ENCODE measurements at places on chromosomes 2 and 18. TPM values are rescaled to one million over a fixed set of nuclear protein-coding genes. Genes with fewer than 3 reads are reported as not detected.

KLF7 gene
- 12.1 TPM for total RNA-seq

SERPINB11 gene
- total RNA-seq: not detected

ERFE gene
- total RNA-seq: not detected

GRCh38 chr18:77071711-77072292, 60.8 kb downstream of the MBP start:
- H3K27me3 ChIP-seq: no peaks in the 10 kb centered on the region
- peak; percentile 76 for DNase-seq
- no peaks in the 10 kb centered on the region for H3K36me3 ChIP-seq
- peaks cover 83% of the 10 kb centered on the region for H3K4me1 ChIP-seq
- peak overlapping the region; percentile 40 for H3K27ac ChIP-seq
- H3K4me3 ChIP-seq: peak overlapping the region; percentile 6

GRCh38 chr2:131005216-131005935, 87.9 kb downstream of the FAM168B start:
- no peaks in the 10 kb centered on the region for H3K36me3 ChIP-seq
- DNase-seq: no peak
- no peaks in the 10 kb centered on the region for H3K27me3 ChIP-seq
- no peak overlapping the region for H3K4me3 ChIP-seq
- peaks cover 7% of the 10 kb centered on the region for H3K4me1 ChIP-seq
- no peak overlapping the region for H3K27ac ChIP-seq

GRCh38 chr2:222380456-222380855, 43.9 kb upstream of the SGPP2 start:
- H3K27ac ChIP-seq: no peak overlapping the region
- H3K4me1 ChIP-seq: no peaks in the 10 kb centered on the region
- DNase-seq: no peak
- no peak overlapping the region for H3K4me3 ChIP-seq
- no peaks in the 10 kb centered on the region for H3K36me3 ChIP-seq
- H3K27me3 ChIP-seq: no peaks in the 10 kb centered on the region

DNA sequence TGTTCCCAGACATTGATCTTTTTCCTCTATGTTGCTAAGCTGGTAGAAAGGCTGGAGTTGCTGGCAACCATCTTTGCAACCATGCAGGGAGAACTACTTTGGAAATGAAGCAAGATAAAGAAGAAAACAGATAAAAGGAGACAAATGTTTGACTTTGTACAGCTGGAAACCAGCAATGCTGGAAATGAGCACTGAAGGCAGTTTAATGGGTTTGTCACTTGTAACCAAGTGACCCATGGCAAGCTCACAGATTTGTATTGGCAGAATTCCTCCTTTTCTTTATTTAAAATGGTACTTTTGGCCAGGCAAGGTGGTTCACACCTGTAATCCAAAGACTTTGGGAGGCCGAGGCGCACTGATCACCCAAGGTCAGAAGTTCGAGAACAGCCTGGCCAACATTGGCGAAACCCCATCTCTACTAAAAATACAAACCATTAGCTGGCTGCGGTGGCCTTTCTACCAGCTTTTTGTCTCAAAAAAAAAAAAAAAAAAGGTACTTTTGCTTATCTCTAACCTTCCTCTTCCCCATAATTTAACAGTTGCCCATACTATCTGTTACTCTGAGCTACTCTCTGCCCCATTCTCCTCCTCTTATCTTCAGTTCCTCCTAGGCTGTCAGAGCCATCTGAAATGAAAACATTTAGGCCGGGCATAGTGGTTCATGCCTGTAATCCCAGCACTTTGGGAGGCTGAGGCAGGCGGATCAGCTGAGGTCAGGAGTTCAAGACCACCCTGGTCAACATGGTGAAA, 2.0 kb upstream of the BOLA3 start:
- no peak overlapping the region for H3K27ac ChIP-seq
- peaks cover 8% of the 10 kb centered on the region for H3K36me3 ChIP-seq
- no peaks in the 10 kb centered on the region for H3K27me3 ChIP-seq
- DNase-seq: no peak

DNA sequence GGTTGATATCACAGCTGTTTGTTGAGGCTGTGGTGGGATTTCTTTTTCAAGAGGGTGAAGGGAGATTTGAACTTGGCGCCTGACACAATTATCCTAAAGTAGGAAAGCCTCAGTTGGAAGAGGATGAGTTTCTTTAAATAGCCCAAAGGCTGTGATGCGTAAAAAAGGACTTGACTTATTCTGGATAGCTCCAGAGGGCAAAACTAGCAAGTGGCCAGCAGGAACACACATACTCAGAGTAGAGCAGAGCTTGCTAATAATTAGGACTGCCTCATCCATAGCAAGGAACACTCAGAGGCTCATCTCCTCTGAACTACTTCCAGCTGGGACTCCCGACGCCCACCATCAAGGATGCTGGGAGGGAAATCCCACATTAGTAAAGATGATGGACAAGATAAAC, 74.0 kb downstream of the AFF3 start:
- H3K27ac ChIP-seq: no peak overlapping the region
- no peaks in the 10 kb centered on the region for H3K27me3 ChIP-seq
- no peak for DNase-seq

- peak overlapping the region; percentile 84 for H3K27ac ChIP-seq
- no peak for DNase-seq
- H3K36me3 ChIP-seq: no peaks in the 10 kb centered on the region
- no peaks in the 10 kb centered on the region for H3K27me3 ChIP-seq
- peaks cover 19% of the 10 kb centered on the region for H3K4me1 ChIP-seq
Measured at GRCh38 chr2:127527001-127527804, 914 bp upstream of the IWS1 start.

- H3K36me3 ChIP-seq: no peaks in the 10 kb centered on the region
- no peaks in the 10 kb centered on the region for H3K27me3 ChIP-seq
- DNase-seq: no peak
- no peak overlapping the region for H3K4me3 ChIP-seq
- no peaks in the 10 kb centered on the region for H3K4me1 ChIP-seq
Measured at GRCh38 chr18:56984731-56985130, 162.2 kb upstream of the BOD1L2 start.

DNA sequence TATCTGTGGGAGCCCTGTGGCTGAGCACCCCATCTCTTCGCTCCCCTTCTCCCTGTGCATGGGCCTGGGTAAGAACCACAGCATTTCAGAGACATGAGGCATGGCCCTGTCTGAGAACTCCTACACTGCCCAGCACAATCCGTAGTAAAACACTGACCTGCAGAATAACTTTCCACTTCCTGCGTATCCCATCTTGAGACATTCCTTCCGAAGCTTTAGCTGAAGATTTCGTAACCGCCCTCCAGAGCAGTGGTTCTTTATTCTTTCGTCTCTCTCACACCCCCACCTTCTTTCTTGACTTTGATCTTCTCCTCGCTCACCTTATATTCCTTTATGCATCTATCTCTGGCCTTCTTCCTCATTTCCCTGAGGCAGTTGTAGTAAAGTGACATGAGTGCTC, 381.1 kb downstream of the HRH4 start:
- no peak overlapping the region for H3K27ac ChIP-seq
- no peaks in the 10 kb centered on the region for H3K36me3 ChIP-seq
- H3K27me3 ChIP-seq: no peaks in the 10 kb centered on the region
- no peak overlapping the region for H3K4me3 ChIP-seq
- no peak for DNase-seq
